ENCODE measurements at places on chromosomes 6 and 20. TPM values are rescaled to one million over a fixed set of nuclear protein-coding genes. Genes with fewer than 3 reads are reported as not detected.

Gene BNIP5
- 0.06 TPM for polyA plus RNA-seq

Gene NRN1
- 27.5 TPM for polyA plus RNA-seq

Gene MRPS18A
- 32.5 TPM for polyA plus RNA-seq

DNA sequence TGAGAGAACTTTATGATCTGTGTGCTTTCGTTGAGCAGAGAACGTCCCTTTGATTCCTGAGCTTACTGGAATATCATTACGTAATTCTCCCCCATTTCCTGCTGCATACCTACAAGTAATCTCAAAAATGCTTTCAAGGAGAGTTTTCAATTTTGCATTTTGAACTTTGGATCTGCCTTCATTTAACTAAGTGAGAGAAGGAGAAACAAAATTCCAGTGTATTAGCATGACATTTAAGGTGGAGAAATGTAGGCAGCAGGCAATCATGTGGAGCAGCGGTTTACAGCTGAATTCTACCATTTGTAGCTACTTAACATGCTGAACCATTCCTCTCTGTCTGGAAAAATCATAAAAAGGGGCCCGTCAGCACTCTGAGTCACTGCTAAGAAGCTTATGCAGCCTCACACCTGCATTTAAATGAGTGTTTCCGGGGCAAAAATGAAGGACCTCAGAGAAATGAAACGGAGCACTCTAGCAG is 451.5 kb downstream of the PLCB1 start:
- DNase-seq, result peak; percentile 78

DNA sequence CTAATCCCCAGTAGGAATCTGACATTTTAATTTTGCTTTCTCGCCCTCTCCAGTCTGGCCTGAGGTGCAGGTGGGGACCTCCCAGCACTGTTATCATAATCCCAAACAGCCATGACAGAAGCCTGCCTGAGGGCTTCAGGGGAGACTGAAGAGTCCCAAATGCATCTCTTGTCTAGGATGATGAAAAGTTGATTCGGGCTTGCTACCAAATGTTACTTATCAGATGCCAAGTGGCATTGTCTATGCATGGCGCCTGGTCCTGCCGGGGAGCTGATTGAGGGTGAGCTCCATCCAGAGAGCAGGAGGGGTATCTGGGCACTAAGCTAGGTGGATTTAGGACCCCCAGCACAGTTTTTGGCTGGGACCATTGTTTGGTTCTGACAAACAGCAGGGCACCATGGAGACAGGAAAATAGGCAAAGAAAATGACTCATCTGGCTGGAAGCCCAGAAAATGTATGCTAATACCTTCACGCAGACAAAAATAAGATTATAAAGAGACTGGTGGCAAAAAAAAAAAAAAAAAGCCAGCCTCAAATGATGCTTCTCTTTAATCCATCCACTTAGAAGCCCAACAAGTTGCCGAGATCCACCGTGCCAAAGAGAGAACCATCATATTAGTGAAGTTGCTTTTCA is 513.7 kb upstream of the SULF2 start:
- peak; percentile 91 for DNase-seq

GRCh38 chr6:161198176-161198575 is 75.7 kb downstream of the AGPAT4 start:
- peak; percentile 64 for DNase-seq

All from muscle of leg (tissue), 16 donors.